ENCODE measurements at places on chromosomes 13 and 19.

- peak; percentile 31 for DNase-seq
These were observed at the start of gene TOMM40 for GRCh38 chr19:44891016-44891882. Gene TOMM40, plus strand, starts transcription at chr19:44891254. Its CDS starts 162 bp downstream, at chr19:44891416.

DNA sequence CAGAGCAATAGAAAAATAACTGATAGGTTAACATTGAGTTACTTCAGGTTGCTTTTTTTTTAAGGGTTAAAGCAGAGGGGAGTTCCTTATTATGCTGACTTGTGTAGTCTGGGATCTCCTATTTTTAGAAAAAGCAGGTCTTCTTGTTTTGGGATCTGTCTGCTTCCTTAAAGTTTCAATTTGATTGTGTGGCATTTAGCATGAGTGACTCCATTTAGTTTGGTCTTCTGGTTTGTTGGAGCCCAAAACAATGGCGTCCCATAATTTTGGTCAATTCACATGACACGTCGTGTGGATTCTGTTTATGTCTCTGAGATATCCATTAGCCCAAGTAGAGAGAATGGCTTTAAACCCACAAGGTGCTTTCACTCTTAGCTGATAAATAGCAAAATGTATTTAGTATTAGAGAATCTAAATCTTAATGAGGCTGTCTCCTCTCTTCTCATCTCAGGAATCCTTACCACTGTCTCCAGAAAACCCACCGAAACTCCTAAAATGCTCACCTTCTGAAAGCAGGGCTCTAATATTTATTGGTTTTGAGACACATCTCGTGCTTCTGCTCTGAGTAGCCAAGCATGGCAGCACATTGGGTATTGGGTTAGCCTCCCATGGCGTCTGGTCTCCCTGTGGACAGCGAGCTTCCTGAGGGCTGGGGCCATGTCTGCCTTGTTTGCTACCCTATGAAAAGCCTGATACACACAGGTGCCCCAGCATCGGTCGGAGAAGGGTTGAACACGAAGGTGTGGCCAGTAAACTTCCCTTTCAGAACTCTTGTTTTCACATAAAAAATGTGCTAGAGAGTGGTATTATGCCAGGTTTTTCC is 67.2 kb upstream of the GPR183 start:
- no peak for DNase-seq

DNA sequence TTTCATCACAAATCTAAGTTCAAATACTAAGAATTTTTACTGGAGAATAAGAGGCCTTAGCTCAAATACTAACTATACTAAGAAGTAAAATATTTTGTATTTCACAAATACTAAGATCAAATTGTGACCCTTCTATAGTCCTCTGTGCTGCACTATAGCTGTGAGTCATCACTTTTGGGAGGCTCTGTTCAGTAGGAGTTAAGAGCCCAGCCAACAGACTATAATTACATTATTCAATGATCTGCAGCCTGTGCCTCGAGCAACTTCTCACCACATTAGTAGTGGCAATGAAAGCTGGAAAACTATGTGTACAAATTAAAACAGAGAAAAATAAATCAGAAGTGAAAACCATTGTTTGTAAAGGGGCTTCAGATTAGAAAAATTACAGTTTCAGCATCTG is 147.3 kb upstream of the GPC6 start:
- peak; percentile 57 for DNase-seq

GRCh38 chr13:48241651-48242050 is 8.6 kb downstream of the ITM2B start:
- no peak for DNase-seq

- no peak for DNase-seq
These were observed 48.9 kb upstream of the URAD start for GRCh38 chr13:28037399-28037798.

GRCh38 chr19:13401388-13401787 is 104.9 kb downstream of the CACNA1A start:
- peak; percentile 26 for DNase-seq

DNA sequence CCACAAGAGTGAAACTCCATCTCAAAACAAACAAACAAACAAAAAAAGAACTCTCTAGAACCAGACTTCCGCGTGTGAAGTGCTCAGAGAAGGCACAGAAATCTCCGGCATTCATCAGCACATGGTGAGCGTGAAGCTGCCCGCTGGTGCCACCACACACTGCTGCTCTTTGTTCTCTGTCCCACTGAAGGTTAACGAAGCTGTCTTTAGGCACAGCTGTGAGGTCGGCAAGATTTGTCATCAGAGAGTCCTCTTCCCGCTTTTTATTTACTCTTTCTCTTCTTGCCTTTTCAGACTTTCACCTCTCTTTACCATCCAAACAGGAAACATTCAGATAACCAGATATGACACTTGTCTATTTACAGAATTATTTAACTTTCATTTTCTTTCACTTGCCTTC is 115.2 kb upstream of the ARGLU1 start:
- DNase-seq: no peak

DNA sequence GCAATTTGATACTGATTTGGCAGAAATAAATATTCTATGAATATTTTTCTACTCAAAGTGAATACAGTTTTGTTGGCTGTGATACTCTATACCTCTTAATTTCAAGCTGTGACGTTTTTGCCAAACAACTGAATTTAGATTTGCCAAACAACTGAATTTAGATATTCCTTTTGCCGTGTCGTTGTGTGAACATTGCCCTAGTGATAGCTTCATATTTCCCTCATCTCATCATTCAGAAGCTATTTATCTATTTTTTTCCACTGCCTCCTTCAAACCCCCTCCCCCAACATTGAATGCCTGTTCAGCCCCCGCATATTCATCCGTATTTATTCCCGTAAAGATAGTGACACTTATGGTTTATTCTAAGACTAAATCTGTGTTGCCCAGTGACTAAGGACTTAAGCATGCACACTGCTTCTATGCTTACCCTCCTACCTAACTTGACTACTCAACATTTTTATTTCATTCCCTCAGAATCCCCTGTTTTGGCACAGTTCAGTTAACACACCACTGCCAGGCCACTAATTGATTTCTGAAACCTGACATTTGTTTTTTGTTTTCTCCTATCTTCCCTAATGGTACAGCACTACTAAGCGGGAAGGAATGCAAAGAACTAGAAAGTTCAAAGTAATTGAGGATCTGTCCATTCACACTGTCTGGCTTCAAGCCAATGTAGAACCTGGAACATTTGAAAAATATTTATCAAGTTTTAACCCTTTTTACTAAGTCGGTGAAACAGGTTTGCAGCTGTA is 2.8 kb upstream of the KLF5 start:
- DNase-seq: peak; percentile 92

- DNase-seq: no peak
These were observed 15.2 kb upstream of the N4BP2L1 start for GRCh38 chr13:32443111-32443510.

GRCh38 chr19:3801412-3802096 is 15.4 kb upstream of the MATK start:
- DNase-seq: peak; percentile 55

GRCh38 chr19:48989701-48990291 is 3.3 kb downstream of the GYS1 start:
- no peak for DNase-seq

- DNase-seq: peak; percentile 78
These were observed 46.0 kb downstream of the SAE1 start for GRCh38 chr19:47176627-47177090.

DNA sequence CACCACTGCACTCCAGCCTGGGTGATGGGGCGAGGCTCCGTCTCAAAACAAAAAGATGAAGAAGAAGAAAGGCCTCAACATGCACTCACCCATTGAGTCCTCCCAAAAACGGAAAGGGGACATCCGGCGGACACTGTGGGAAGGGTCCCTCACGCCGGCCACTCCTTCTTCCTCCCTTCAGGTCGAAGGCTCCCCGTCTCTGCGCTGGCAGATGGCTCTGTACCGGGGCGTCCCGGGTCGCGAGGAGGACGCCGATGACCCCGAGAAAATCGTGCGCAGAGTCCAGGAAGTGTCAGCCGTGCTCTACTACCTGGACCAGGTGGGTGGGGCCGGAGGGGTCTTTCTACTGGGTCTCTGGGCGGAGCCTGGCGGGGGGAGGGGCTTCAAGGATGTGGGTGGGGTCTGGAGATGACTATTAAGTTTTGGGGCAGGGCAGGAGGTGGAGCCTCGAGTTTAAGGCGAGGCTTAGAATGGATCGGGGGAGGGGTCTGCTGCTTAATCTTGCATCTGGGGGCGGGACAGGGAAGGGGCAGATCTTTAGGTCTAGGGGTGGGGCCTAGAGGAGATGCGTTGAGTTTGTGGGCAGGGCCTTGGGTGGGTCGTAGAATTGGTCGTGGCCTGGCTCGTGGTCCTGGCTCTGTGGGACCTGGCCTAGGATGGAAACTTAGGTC is 90.2 kb downstream of the MAP4K1 start:
- no peak for DNase-seq

DNA sequence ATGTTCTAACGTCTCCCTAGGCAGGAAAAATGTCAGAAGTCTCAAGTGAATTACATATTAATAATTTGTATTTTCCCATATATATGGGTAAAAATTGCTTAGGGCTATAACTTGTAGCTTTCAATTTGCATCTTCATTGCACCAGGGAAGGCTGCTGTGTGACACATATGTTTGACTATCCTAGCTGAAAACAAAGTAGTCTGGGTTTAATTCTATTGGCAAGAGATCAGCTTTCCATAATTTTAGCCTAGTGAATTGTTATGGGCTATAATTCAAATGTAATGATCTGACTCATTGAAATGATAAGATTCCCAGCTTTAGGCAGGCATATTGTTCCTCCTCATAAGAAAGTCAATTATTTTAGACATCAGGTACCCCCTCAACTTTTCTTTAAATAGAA is 553.1 kb downstream of the DCT start:
- DNase-seq: no peak

DNA sequence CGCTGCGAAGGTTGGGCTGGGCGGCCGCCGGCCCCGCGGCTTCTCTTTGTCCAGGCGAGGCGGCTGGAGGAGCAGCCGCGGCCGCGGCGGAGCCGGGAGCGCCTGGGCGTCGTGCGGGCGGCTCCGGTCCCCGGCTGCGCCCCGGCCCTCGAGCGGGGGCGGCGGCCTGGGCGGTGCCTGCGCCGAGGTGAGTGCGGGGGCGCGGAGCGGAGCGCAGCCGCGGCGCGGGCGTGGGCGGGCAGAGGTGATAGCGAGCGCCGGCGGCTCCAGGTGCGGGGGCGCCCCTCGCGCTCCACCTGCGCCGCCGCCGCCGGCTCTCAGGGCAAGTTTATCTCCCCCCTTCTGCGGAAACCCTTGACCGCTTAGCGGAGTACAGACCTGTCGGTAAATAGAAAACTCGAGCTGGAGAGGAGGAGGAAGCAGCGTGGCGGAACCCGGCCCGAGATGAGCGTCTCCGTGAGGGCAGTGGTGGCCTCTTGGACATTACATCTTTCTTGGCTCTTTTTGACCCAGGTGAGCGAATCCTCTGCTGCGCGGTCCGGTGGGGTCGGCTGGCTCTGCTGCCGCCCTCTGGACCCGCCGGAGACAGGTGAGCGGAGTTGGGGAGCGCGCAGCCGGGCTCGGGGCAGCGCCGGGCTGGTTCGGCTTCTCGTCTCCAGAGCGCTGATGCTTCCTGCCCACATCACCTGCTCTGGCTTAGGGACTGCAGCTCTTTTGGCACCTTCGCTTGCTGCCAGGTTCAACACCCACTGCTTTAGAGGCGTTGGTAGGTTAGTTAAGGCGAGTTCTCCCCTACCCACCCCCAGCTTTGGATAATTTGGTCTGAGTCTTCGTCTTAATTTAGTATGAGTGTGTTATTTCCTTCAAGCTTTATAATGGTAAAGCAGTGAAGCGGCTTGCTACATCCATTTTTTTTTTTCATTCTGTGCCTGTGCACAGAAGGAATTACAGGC is at the start of gene MTUS2:
TSS of gene MTUS2 (plus strand) at position 241 of the 953 bp plus-strand sequence.
- DNase-seq: peak; percentile 19

GRCh38 chr13:107968470-107968869 is 246.9 kb downstream of the LIG4 start:
- DNase-seq: no peak

DNA sequence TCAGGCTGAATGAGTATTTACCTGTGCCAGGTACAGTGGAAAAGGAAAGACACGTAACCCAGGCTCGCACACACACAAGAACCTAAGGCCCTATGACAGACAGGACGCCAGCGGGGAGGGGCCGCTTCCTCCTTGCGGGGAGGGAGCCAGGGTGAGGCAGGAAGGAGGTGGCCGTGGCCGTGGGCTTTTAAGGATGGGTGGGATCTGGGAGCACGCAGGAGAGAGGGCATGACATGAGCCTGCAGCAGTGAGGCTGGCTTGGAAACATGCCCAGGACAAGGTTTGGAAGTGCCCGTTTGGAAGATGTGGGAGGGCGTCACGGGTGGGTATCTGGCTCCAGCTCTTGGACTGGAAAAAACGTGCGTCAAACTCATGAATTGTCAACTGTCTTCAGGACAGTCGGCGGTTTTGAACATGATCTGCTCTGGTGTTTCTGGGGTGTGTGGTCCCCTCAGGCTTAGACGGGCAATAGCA is 20.1 kb downstream of the SH3GL1 start:
- DNase-seq: no peak

- no peak for DNase-seq
These were observed 350.8 kb downstream of the MYO16 start for GRCh38 chr13:108980237-108980636.

DNA sequence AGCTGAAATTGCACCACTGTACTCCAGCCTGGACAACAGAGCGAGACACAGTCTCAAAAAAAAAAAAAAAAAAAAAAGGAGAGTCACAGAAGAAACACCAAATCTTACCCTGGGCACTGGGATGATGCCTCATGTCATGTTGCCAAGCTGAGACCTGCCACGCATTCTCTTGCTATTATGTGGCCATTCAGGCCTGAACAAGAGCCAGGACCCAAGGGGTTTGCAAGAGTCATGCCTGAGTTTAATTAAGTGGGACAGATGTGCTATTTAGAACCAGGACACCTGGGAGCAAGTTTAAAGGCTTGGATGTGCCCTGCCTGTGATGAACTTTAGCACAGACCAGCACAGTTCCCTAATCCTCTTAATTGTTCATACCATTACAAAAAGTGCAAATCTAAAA is 9.8 kb downstream of the PNMA8A start:
- no peak for DNase-seq

DNA sequence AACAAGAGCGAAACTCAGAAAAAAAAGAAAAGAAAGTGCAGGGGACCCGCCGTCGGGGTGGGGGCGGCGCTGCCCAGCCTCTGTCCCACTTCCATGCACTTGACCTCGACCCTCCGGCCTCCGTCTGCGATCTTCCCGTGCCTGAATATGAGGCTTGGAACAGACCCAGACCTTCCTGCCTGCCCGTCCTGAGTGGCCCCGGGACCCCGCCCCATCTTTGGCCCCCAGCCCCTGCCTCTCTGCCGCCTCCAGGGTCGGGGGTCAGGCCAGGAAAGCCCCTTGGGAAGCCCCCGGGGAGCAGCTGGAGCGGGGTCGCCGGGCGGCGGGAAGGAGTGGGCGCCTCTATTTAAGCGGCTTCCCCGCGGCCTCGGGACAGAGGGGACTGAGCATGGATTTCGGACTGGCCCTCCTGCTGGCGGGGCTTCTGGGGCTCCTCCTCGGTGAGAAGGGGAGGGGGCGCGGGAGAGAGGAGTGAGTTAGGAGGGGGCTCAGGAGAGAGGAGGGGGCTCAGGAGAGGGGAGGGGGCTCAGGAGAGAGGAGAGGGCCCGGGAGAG is at the start of gene MADCAM1:
TSS of gene MADCAM1 (plus strand) at position 375 of the 554 bp plus-strand sequence. CDS start at position 389, 14 bp downstream.
- DNase-seq: no peak

- DNase-seq: no peak
These were observed 13.7 kb downstream of the SLC7A10 start for GRCh38 chr19:33211794-33212435.
